ENCODE measurements at places on chromosomes 4 and X.

DNA sequence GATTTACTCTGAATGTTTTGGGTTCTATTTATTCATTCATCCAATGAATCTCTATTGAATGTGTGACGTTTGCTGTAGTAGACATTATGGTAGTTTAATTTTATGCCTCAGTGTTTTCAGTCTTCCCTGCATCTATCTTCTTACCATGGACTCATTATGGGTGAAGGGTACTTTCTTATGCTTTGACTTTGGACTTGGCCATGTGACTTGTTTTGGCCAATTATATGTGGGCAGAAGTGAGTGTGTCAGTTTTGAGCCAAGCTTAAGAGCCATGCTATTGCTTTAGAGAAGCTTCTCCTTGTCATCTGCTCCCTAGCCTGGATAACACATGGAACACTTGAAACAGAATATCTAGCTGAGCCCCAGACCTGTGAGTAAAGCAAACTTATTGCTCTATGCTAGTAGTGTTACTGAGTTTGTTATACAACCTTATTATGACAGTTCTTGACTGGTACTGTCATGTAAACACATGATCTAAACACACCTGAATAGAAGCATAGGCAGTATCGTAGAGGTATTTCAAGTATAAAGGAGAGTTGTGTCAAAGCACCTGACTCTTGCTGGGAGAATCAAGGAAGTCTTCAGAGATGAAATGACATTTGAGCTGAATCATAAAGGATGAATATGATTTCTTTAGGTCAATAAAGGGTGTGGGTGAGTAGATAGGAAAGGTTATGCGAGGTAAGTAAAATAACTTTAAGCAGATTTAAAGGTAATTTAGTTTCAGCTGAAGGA, 128.4 kb downstream of the NAA11 start:
- no peaks in the 10 kb centered on the region for H3K4me1 ChIP-seq
- H3K4me3 ChIP-seq: no peak overlapping the region
- no peak for DNase-seq

GRCh38 chr4:56752985-56753384, 68.5 kb downstream of the SPINK2 start:
- no peak for DNase-seq
- no peaks in the 10 kb centered on the region for H3K36me3 ChIP-seq
- no peak overlapping the region for H3K27ac ChIP-seq
- no peak overlapping the region for H3K4me3 ChIP-seq

- H3K4me1 ChIP-seq: no peaks in the 10 kb centered on the region
- DNase-seq: no peak
- no peaks in the 10 kb centered on the region for H3K27me3 ChIP-seq
Measured at GRCh38 chrX:71547339-71547738, 14.4 kb downstream of the OGT start.

DNA sequence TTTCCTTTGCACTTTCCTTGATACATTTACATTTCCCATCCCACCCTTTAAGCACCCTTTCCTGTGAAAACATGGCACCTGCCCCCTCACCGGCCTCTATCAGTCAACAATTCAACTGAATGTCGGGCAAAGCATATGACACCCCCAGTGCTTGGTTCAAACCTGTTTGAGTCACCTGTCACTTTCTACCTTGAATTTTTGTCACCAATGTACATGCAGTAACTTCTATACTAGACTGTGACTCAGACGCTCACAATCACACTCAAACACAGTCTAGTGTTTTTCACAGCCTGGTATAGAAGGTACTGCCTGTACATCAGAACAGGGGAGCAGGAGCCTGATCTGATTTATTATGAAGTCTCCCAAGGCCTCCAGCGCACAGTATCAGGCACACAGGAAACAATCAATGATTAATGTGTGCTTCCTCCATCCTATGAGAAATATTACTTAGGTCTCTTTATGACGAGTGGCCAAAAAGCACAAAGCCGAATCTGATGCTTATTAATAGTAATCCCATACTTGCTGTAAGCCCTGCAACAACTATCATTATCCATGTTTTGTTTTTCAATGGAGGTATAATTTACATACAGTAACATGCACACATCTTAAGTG, 49.2 kb upstream of the FAM9C start:
- H3K36me3 ChIP-seq: no peaks in the 10 kb centered on the region
- no peak overlapping the region for H3K4me3 ChIP-seq
- DNase-seq: no peak

- no peak for DNase-seq
- H3K27ac ChIP-seq: peak overlapping the region; percentile 8
- H3K36me3 ChIP-seq: no peaks in the 10 kb centered on the region
- no peak overlapping the region for H3K4me3 ChIP-seq
Measured at GRCh38 chr4:108398836-108399235, 221.5 kb upstream of the RPL34 start.

DNA sequence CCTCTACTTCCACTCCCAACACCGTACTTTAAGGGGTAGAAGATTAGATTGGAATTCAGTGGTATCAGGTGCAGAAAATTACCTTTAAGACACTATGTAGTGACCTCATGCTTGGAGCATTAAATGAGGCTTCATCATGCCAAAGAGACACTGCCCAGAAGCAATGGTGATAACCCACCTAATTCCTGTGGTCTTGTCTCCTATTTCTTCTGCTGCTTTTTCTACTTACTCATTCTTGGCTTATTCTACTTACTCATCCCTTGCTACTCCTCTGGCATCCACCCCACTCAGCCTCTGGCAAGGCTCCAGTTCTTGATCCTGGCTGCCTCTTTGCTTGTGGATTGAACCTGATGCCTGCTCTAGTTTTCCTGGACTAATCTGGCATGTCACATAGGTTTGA, 62.3 kb upstream of the ADAMTS3 start:
- peak; percentile 73 for DNase-seq
- H3K4me3 ChIP-seq: no peak overlapping the region
- no peak overlapping the region for H3K27ac ChIP-seq
- H3K4me1 ChIP-seq: no peaks in the 10 kb centered on the region

DNA sequence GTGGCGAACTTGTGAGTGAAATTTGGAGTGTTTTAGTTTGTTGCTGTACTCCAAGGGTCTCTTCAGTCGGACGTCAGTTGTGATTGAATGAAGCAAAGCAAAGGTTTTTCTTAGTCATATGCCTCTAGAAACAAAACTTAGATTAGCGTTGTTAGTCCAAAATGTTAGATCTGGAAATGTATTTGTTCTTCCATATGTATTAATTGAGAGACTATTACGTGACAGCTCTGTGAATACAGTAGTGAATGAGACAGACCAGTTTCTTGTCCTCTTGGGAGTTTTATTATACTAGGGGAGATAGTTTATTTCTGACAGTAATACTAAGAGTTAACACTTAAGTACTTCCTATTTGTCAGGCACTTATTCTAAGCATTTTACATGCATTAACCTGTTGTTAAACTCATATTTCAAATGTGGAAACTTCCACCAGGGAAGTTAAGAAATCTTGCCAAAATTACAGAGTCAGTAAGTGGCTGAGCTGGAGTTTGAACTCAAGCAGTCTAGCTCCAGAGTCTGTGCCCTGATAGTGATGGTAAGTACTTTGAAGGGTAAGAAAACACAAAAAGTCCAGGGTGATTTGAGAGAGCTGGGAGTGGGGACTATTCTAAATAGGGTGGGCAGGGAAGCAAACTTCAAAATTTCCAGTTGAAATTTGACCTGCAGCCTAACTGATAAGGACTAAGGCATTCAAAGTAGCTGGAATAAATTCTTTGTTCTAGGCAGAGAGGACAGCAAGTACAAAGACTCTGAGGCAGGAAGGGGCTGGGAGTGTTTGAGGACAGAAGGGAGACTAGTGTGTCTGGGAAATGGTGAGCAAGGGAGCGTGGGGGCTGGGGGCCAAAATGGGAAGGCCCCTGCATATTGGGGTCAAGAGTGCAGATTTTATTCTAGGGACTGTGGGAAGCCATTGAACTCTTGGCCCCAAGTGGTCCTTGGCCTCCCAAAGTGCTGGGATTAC, 17.0 kb downstream of the ADD1 start:
- peak overlapping the region; percentile 6 for H3K4me3 ChIP-seq
- DNase-seq: peak; percentile 88
- no peaks in the 10 kb centered on the region for H3K27me3 ChIP-seq
- peaks cover 56% of the 10 kb centered on the region for H3K4me1 ChIP-seq
- no peaks in the 10 kb centered on the region for H3K36me3 ChIP-seq

DNA sequence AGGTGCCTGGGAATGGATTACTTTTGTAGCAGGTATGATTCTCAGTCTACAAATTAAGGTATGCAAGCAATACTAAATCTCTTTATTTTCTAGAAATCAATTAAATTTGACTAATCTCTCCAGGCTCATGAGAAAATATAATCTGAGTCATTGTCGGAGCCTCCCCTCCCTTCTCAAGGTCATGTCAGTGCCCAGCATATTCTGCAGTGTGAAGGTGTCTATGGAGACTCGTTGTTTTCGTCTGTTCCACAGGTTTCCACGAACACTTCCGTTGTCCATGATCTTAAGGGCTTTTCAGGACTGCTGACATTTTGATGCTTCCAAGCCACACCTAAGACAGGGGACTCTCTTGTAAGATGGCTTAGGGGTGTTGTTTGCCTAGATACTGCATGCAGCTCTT, 56.6 kb upstream of the SCOC start:
- H3K36me3 ChIP-seq: no peaks in the 10 kb centered on the region
- no peak overlapping the region for H3K27ac ChIP-seq
